ENCODE measurements at places on chromosomes 5 and 9.
A peak's percentile ranks its signal among the peaks of the same experiment; 100 is the strongest.

DNA sequence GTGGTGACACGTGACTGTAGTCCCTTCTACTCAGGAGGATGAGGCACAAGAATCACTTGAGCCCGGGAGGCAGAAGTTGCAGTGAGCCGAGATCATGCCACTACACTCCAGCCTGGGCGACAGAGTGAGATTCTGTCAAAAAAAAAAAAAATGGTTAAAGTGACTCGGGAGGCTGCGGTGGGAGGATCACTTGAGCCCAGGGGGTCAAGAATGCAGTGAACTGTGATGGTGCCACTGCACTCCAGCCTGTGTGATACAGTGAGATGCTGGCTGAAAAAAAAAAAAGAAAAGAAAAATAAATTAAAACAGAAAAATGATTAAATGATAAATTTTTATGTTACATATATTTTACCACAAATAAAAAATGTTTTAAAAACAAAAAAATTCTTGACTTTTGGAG lies 51.9 kb downstream of the KLF4 start:
- no peak for DNase-seq
- H3K27ac ChIP-seq, result no peak overlapping the region
- no peaks in the 10 kb centered on the region for H3K36me3 ChIP-seq
- no peak overlapping the region for H3K4me3 ChIP-seq
- no peaks in the 10 kb centered on the region for H3K4me1 ChIP-seq

GRCh38 chr9:81969971-81970370 lies 18.6 kb upstream of the SPATA31D1 start:
- no peaks in the 10 kb centered on the region for H3K36me3 ChIP-seq
- no peaks in the 10 kb centered on the region for H3K4me1 ChIP-seq

- DNase-seq, result peak; percentile 72
- H3K27me3 ChIP-seq, result no peaks in the 10 kb centered on the region
- H3K4me3 ChIP-seq, result no peak overlapping the region
- H3K27ac ChIP-seq, result peak overlapping the region; percentile 76
- H3K4me1 ChIP-seq, result peaks cover 29% of the 10 kb centered on the region
- peaks cover 46% of the 10 kb centered on the region for H3K36me3 ChIP-seq
Observed at GRCh38 chr5:113043491-113043931, 66.9 kb downstream of the DCP2 start.

DNA sequence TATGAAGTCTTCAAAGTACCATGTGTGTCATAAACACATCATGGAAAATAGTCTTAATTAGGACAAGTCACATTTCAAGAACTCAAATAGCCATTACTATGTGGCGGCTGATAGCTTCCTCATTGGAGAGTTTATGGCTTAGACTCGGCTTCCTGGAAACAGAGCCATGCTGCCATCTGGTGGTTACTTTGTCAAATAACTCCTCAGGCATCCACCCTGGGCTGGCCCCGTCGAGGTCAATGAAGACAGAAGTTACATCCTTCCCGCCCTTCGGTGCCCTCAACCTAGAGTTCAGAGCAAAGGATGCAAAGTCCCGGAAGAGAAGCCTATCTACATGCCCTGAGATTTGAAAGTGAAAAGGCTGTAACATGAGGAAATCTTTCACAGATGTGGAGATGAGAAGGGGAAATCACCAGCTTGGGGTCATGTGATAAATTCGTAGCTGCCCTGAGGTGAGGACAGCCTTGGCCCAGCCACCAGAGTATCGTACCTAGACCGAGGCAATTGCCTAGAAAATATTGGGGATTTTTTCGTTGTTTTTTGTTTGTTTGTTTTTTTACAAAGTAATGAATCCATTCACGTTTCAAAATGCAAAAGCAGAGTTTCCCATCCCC lies 45.5 kb upstream of the ZNF169 start:
- no peak overlapping the region for H3K4me3 ChIP-seq
- peaks cover 3% of the 10 kb centered on the region for H3K4me1 ChIP-seq
- H3K27me3 ChIP-seq, result peaks cover 6% of the 10 kb centered on the region
- no peak overlapping the region for H3K27ac ChIP-seq
- H3K36me3 ChIP-seq, result no peaks in the 10 kb centered on the region

- no peaks in the 10 kb centered on the region for H3K36me3 ChIP-seq
- no peaks in the 10 kb centered on the region for H3K27me3 ChIP-seq
- no peak overlapping the region for H3K4me3 ChIP-seq
- DNase-seq, result no peak
Observed at GRCh38 chr9:27940535-27940934, 367.3 kb upstream of the C9orf72 start.

- H3K4me1 ChIP-seq, result peaks cover 84% of the 10 kb centered on the region
- DNase-seq, result no peak
- peak overlapping the region; percentile 88 for H3K27ac ChIP-seq
- no peak overlapping the region for H3K4me3 ChIP-seq
- no peaks in the 10 kb centered on the region for H3K36me3 ChIP-seq
- no peaks in the 10 kb centered on the region for H3K27me3 ChIP-seq
Observed at GRCh38 chr9:121662359-121662758, 10.9 kb downstream of the DAB2IP start.

- no peak for DNase-seq
- no peak overlapping the region for H3K4me3 ChIP-seq
- H3K36me3 ChIP-seq, result peaks cover 73% of the 10 kb centered on the region
- no peak overlapping the region for H3K27ac ChIP-seq
- no peaks in the 10 kb centered on the region for H3K27me3 ChIP-seq
Observed at GRCh38 chr5:66174338-66174737, 30.2 kb downstream of the SREK1 start.

DNA sequence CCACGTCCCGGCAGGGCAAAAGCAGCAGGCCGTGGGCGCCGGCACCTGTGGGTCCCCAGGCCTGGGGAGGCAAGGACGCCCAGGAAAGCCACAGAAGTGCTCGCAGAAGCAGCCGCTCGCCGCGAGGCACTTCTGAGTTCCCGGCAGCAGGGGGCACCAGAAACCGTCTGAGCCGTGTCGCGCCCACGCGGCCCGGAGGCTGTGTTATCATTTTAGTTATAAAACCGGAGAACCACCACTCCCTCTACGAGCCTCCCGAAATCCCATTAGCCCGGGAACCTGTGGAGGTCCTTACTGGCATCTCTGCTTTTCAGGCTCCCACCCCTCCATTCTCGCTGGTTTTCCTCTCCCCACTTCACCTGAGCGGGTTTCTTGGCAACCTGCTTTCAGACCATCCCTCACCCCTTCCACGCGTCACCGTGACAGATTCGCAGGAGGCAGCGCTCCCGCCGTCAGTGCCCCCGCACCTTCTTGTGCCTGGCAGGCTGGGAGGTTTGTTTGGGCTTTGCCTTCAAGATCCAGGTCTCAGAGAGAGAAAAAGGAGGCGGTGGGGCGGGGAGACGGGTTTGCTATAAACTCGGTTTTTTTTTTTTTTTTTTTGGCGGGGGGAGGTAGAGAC lies 2.3 kb downstream of the GDNF start:
- peaks cover 100% of the 10 kb centered on the region for H3K27me3 ChIP-seq
- peaks cover 55% of the 10 kb centered on the region for H3K4me1 ChIP-seq
- H3K4me3 ChIP-seq, result peak overlapping the region; percentile 68
- H3K27ac ChIP-seq, result no peak overlapping the region

- no peaks in the 10 kb centered on the region for H3K36me3 ChIP-seq
- H3K27ac ChIP-seq, result no peak overlapping the region
- peaks cover 52% of the 10 kb centered on the region for H3K4me1 ChIP-seq
- H3K27me3 ChIP-seq, result peaks cover 91% of the 10 kb centered on the region
Observed at GRCh38 chr9:93958819-93959682, 3.9 kb upstream of the BARX1 start.

- no peak for DNase-seq
- H3K27ac ChIP-seq, result peak overlapping the region; percentile 62
- peaks cover 16% of the 10 kb centered on the region for H3K27me3 ChIP-seq
- no peaks in the 10 kb centered on the region for H3K36me3 ChIP-seq
- H3K4me1 ChIP-seq, result peaks cover 18% of the 10 kb centered on the region
- H3K4me3 ChIP-seq, result peak overlapping the region; percentile 81
Observed at GRCh38 chr5:151448038-151448985, 909 bp downstream of the SLC36A1 start.

- peaks cover 47% of the 10 kb centered on the region for H3K27me3 ChIP-seq
- no peaks in the 10 kb centered on the region for H3K4me1 ChIP-seq
- no peak for DNase-seq
- H3K36me3 ChIP-seq, result no peaks in the 10 kb centered on the region
- no peak overlapping the region for H3K4me3 ChIP-seq
- H3K27ac ChIP-seq, result no peak overlapping the region
Observed at GRCh38 chr9:132509928-132510874, 72.2 kb upstream of the BARHL1 start.

- DNase-seq, result no peak
- no peak overlapping the region for H3K27ac ChIP-seq
- H3K36me3 ChIP-seq, result no peaks in the 10 kb centered on the region
- no peaks in the 10 kb centered on the region for H3K4me1 ChIP-seq
- no peak overlapping the region for H3K4me3 ChIP-seq
Observed at GRCh38 chr5:170537451-170538095, 33.8 kb downstream of the KCNIP1 start.

- no peaks in the 10 kb centered on the region for H3K4me1 ChIP-seq
- no peaks in the 10 kb centered on the region for H3K36me3 ChIP-seq
- H3K27me3 ChIP-seq, result peaks cover 74% of the 10 kb centered on the region
- no peak for DNase-seq
Observed at GRCh38 chr5:174145821-174146220, 100.3 kb downstream of the NSG2 start.

DNA sequence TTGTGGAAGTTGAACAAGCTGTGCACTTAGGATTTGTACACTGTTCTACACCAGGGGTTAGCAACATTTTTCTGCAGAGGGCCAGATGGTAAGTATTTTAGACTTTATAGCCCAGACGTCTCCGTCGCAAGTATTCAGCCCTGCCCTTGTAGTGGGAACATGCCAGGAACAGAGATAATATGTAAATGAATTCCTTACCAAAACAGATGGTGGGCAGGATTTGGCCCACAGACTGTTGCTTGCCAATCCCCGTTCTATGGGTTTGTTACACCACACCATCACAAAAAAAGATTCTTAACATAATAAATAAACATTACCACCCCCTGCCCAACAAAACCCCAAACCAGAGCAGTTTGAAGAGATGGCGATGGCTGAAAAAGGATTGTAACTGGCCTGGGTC lies 74.3 kb downstream of the AMBP start:
- peaks cover 10% of the 10 kb centered on the region for H3K36me3 ChIP-seq
- H3K27me3 ChIP-seq, result no peaks in the 10 kb centered on the region
- H3K4me3 ChIP-seq, result peak overlapping the region; percentile 40
- H3K27ac ChIP-seq, result peak overlapping the region; percentile 80
- peaks cover 20% of the 10 kb centered on the region for H3K4me1 ChIP-seq
